ENCODE measurements at places on chromosomes 16 and 17.
A peak's percentile ranks its signal among the peaks of the same experiment; 100 is the strongest.

- DNase-seq: peak; percentile 28
These were observed 124.7 kb downstream of the NPIPB5 start for GRCh38 chr16:22635357-22635761.

- no peak for DNase-seq
These were observed 22.3 kb upstream of the RBFOX3 start for GRCh38 chr17:79633154-79633553.

DNA sequence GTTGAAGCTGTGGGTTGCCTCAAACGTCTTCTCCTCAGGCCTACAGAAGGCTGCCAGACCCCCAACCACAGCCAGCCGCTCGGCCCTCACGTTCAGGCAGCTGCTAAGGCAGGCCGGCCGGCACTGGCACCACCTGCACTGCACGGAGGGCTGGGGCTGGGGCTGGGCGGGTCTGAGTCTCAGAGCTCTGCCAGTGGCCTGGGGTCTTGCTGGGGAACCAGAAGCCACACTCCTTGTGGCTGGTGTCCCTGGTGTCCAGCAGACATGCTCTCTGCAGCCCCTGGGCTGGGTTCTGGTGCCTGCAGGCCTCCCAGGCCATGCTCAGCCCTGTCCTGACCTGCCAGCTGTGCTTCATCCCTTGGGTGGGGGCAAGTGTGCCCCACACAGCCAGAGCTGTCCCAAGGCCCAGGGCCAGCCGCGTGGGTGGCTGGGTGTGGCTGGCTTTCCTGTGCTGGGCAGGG lies 42.0 kb downstream of the BAHCC1 start:
- DNase-seq: peak; percentile 27

- peak; percentile 74 for DNase-seq
These were observed 10.3 kb downstream of the HSPB9 start for GRCh38 chr17:42132941-42133340.

- DNase-seq: no peak
These were observed 39.7 kb upstream of the NGFR start for GRCh38 chr17:49455272-49455861.

DNA sequence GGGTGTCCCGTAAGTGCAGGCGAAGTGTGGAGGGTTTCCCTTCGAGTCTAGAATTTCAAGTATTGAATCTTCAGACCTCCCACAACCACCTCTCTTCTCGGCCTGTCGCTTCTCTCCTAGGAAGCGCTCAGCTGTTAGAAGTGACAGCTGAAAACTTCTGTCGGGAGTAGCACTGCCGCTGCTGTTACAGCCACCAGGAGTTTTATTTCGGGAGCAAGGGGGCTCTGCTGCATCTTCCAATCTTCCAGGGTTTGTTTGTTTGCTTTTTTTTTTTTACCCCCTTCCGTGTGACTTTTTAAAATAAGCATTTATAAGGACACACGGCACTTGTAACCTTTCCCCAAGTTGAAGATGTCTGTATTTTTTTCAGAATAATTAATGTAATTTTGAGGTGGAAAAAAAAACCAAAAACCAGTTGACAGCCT lies 767 bp downstream of the RPS6KB1 start:
- peak; percentile 33 for DNase-seq

- DNase-seq: no peak
These were observed 11.1 kb downstream of the CD300LG start for GRCh38 chr17:43857957-43858600.

DNA sequence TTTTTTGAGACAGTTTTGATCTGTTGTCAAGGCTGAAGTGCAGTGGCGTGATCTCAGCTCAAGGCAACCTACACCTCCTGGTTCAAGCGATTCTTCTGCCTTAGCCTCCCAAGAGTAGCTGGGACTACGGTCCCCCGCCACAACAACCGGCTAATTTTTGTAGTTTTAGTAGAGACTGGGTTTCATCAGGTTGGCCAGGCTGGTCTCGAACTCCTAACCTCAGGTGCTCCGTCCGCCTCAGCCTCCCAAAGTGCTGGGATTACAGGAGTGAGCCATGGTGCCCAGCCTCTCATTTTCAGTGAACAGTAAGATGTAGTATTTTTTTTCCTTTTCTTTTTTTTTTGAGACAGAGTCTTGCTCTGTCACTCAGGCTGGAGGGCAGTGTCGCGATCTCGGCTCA lies 7.8 kb downstream of the SUMO2 start:
- DNase-seq: no peak
